ENCODE measurements at places on chromosomes 5 and 9. TPM values are rescaled to one million over a fixed set of nuclear protein-coding genes. Genes with fewer than 3 reads are reported as not detected.

- DNase-seq = no peak
Observed at GRCh38 chr9:131404581-131404980, 10.7 kb downstream of the PRRC2B start.

Gene RPS23
- 4,172 TPM for polyA plus RNA-seq

DNA sequence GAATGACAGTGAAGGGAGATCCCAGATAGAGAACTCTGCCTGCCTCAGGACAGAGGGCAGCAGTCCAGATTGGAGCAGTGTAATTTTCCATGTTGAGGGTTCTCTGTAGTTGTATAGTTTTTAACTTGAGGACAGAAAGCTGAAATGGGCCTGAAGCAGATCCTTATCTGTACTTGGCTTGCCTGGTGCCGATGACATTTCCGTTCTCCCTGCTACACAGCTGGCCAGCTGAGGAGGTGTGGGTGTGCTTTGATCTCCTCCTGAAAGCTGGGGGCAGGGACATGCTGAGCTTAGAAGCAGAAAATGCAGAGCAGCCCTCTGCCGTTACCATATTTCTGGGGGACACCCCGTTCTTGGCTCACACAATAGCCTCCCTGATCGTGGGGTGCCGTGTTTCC lies 10.5 kb downstream of the GLRX start:
- no peak for DNase-seq

Gene KCNV2
- not detected for polyA plus RNA-seq

DNA sequence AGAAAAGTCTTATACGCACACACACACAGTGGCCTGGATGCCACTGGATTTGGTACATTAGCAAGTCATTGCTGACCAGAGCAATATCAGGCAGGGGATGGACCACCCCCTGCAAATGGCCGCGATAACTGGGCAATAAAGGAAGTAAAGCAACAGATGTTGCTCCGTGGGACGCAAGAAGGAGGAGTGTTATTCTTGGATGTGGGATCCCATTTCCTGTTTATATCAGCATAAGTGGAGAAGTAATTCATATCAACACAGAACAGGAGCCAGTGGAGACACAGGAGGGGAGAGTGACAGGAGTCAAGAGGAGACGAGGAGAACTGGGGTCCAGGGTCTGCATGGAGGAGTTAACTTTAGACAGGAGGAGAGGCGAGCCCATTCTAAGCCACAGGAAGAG lies 18.4 kb downstream of the RUFY1 start:
- no peak for DNase-seq

Gene TOMM5
- 173 TPM for polyA plus RNA-seq

DNA sequence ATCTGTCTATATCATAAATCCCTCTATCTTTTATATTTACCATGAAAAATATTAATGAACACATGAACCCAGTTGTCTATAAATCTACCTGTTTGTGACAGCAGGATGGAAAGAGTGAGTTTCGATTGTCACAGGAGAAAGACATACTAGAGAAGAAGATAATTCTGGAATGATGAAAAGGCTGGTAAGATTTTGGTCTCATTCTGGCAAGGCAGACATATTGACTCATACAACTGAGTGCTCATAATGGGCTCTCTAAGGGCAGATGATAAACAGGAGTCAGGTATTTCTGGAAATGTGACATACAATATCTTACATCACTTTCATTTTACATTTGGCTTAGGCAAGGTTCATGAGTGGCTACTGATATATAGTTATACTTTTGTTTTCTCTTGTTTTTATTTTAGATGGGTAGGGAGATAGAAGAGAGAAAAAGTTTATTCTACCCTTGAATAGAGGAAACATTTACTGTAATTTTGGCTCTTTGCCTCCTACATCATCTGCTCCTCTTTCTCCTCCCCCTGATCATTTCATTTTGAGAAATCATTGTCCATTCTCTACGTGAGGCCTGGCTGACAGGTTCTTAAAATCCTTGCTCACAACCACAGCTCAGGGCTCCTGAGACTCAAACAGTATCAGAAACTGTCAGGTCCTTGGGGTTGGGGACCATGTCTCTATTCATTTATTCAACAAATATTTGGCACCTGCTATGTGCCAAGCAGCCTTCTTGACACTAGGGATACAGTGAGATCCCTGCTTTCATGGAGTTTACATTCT lies 14.4 kb downstream of the ELOVL7 start:
- no peak for DNase-seq

Gene CYLC2
- not detected for polyA plus RNA-seq

Gene PRSS3
- polyA plus RNA-seq = 10.7 TPM

GRCh38 chr5:171850324-171850947 lies 64.8 kb downstream of the SMIM23 start:
- DNase-seq = no peak

- DNase-seq = no peak
Observed at GRCh38 chr5:106397700-106398099, 1273.0 kb downstream of the EFNA5 start.

Gene CNTFR
- polyA plus RNA-seq = 2.9 TPM

Gene DMRTA1
- polyA plus RNA-seq = 1.4 TPM

DNA sequence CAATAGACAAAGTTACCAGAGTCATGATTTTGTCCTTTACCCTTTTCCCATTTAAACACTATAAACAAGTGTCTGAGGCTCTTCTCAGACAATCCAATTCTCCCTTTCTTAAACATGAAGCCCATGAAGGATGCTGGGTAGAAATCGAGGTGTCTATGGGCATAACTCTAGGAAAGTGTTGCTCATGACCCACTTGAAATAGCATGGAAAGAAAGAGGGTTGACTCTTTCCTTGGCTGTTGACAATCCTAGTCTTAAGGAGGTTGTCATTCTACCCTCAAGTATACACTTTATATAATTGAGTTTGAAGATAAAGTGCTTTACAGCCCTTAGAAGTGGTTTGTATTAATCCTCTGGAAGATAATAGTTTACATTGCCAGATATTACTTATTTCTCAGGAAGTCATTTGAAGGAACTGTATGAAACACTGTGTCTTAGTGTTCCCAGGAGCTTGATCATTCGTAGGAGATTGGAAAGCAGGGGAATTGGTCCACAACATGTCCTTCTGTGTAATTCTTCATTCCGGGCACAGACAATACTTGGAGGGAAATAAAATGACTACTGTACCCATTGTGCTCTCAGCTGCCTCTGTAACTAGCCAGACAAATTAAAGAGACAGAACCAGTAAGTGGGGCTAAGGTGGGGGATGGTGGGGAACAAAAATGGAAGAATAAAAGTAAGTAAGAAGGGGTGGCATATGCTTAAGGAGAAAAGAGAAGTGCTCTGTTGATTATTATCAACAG lies 1078.3 kb upstream of the DMAC1 start:
- no peak for DNase-seq

DNA sequence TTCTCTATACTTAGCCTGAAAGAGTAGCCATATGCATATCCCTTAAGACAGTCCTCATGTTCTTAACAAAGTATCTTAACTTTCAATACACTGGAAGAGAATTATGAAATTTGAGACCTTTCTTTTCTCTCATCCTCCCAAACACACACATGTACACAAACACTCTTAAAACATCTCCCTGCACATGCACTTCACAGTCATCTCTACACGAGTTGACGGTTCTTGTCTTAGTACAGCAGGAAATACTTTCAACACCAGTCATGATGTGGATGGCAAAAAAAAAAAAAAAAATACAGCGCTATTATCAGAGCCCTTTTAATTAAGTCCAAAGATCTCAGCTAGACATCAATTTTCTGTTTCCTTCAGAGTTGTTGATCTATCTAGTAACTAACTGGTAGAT lies 43.6 kb upstream of the PCSK1 start:
- DNase-seq = no peak

- no peak for DNase-seq
Observed at GRCh38 chr9:38254756-38255155, 137.7 kb upstream of the ALDH1B1 start.

- DNase-seq = no peak
Observed at GRCh38 chr5:131649161-131649560, 14.1 kb upstream of the RAPGEF6 start.

Gene MSX2
- 1.5 TPM for polyA plus RNA-seq
